Activated T-helper 2 cell treated with anti-CD3 and anti-CD28 coated beads, Interferon-gamma antibody, Interleukin-2, Interleukin-4, amounts not matched to agents 10 μg/mL and 5 μg/mL and 100 μg/mL, durations not matched to agents 14 hours and 24 hours and 36 hours (primary cell): ENCODE measurements at places on chromosomes 5 and 9. TPM values are rescaled to one million over a fixed set of nuclear protein-coding genes. Genes with fewer than 3 reads are reported as not detected.

- DNase-seq: no peak
These were observed 212.6 kb downstream of the MCTP1 start for GRCh38 chr5:95072281-95072680.

GRCh38 chr5:53407373-53407772 lies 73.1 kb upstream of the FST start:
- no peak for DNase-seq

The LCP2 gene
- 239 and 254 TPM in 2 replicates for total RNA-seq

The SSBP2 gene
- 24.3 and 29.5 TPM in 2 replicates for total RNA-seq
